ENCODE measurements at places on chromosomes 2 and 18. TPM values are rescaled to one million over a fixed set of nuclear protein-coding genes. Genes with fewer than 3 reads are reported as not detected.
A peak's percentile ranks its signal among the peaks of the same experiment; 100 is the strongest.

Gene BOD1L2
- not detected for total RNA-seq

DNA sequence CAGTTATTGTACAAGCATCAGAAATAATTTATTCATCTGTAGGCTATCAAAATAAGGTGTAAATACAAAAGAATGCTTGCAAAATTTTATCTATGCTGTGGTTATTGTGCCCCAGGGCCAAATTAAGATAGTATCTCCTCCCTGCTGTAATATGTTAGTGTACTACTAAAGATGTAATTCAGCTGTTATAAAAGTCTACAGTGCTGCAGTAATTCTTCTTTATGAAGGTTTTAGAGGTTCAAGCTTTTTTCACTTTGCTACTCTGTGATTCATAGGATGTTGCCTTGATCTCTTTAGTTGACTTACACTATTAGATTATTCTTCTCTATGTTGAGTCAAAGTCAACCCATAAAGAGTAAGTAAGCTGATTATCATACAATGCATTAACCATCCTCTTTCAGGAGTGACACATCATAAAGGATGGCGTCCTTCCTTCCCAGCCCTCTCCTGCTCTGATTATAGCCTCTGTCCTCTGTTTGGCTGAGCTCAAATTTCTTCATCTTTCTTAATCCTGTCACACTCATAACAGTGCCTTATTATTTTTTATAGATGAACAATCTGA lies 29.3 kb upstream of the DYNAP start:
- DNase-seq: no peak
- H3K4me1 ChIP-seq: no peaks in the 10 kb centered on the region
- no peaks in the 10 kb centered on the region for H3K36me3 ChIP-seq
- H3K4me3 ChIP-seq: no peak overlapping the region

Gene SFTPB
- not detected for total RNA-seq

Gene C2orf80
- total RNA-seq: not detected

Gene OR6B2
- total RNA-seq: not detected

GRCh38 chr2:17821535-17822444 lies 5.5 kb downstream of the MSGN1 start:
- H3K4me1 ChIP-seq: peaks cover 14% of the 10 kb centered on the region
- DNase-seq: peak; percentile 59
- H3K36me3 ChIP-seq: no peaks in the 10 kb centered on the region
- H3K4me3 ChIP-seq: peak overlapping the region; percentile 9
- H3K27ac ChIP-seq: no peak overlapping the region

Gene INHBB
- total RNA-seq: not detected

DNA sequence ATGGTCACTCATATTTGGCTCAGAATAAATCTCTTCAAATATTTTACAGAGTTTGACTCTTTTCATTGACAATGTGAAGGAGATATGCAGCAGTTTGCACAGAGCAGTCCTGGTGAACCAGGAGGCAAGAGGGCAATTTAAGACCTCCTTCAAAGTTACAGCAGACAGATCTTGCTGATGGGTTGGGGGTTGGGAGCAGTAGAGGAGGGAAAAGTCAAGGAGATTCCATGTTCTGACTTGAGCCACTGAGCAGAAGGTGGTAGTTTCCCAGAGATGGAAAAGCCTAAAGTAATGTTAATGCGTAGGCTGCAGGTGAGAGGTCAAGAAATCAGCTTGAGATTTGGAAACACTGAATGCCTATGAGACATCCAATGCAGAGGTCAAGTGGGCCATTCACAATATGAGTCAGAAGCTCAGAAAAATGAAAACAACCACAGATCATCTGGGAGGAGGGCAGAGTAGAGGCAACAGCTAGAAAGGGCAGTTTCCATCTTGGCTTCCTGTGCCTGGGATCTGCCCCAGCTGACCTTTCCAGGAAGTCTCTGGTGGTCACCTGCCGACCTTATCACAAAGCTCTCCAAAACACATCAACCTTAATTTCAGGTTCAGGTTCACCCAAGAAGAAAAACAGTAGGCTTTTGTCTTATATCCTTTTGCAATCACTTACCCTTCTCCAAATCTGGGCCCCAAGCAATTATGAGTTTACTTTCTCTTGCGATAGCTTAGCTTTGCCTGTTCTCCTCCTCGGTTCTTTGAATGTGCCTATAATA lies 197.5 kb upstream of the ARL4C start:
- peaks cover 6% of the 10 kb centered on the region for H3K27me3 ChIP-seq
- no peak for DNase-seq
- no peak overlapping the region for H3K4me3 ChIP-seq
- no peak overlapping the region for H3K27ac ChIP-seq
- H3K36me3 ChIP-seq: no peaks in the 10 kb centered on the region

DNA sequence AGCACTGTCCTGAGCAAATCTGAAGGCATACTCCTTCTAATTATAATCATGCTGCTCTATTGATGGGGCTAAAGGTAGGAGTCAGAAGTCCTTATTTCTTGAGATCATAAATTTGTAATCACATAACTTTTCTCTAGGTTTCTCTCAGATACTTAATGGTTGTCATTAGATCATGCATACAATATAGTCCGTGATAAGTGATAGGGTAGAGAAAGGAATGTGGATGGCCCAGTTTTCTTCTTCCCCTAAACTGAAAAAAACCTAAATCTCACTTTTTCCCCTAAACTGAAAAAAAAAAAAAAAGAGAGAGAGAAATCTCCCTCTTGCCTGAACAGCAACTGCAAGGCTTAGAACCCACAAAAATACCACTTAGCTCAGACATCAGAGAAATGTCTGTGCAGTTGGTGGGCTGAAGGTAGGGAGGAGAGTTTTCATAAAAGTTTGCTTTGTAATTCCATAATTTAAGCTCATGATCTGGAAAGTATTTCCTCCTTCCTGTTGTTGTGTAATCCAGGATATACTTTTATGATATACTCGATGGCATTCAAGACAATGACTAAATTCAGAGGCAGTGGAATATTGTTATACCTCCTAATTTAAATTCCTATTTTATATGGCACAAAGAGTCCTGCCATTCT lies 79.3 kb upstream of the ITPRID2 start:
- H3K27me3 ChIP-seq: peaks cover 11% of the 10 kb centered on the region
- DNase-seq: no peak
- H3K4me1 ChIP-seq: peaks cover 12% of the 10 kb centered on the region
- no peaks in the 10 kb centered on the region for H3K36me3 ChIP-seq

DNA sequence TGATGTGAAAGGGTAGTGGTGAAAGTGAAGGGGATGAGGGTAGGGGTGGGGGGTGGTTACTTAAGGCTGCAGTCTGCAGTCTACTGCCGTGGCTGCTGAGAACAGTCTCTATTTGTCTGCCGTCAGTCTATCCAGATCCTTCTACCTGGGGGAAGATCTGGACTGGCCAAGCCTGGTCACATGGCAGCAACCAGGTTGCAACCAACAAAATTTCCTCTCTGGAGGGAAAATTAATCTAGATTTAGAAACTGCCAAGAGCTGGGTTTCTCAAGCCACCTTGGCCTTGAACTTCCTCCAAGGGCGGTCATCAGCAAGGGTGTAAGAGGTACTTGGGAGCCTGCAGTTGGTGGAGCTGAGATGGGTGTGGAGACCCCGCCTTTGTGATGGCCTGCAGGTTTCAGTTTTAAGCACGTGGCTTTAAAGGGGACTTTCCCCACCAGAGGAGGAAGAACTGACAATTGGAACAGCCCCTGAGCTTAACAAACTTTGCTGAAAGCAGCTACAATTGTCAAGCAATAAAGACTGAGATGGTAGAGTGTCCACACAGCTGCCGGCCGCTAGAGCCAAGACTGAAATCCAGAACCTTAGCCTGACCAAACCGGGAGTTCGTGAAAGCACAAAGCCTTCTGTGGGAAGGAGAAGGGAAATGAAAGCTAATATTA lies 31.4 kb upstream of the KCMF1 start:
- H3K27ac ChIP-seq: peak overlapping the region; percentile 98
- peak; percentile 95 for DNase-seq
- peak overlapping the region; percentile 84 for H3K4me3 ChIP-seq
- H3K27me3 ChIP-seq: no peaks in the 10 kb centered on the region
- H3K36me3 ChIP-seq: peaks cover 21% of the 10 kb centered on the region
- H3K4me1 ChIP-seq: peaks cover 45% of the 10 kb centered on the region

- H3K27me3 ChIP-seq: peaks cover 26% of the 10 kb centered on the region
- H3K4me1 ChIP-seq: no peaks in the 10 kb centered on the region
- no peak overlapping the region for H3K27ac ChIP-seq
- no peak for DNase-seq
- no peak overlapping the region for H3K4me3 ChIP-seq
Measured at GRCh38 chr2:216761133-216761532, 65.8 kb upstream of the IGFBP5 start.

Data from activated CD4-positive, alpha-beta T cell treated with anti-CD3 and anti-CD28 coated beads, Interleukin-2, amount 10 ng/mL, durations not matched to agents 24 days and 14 days (primary cell).